ENCODE measurements at places on chromosomes 2 and 18.

- no peak for DNase-seq
Observed at GRCh38 chr2:216084547-216084946, 2.8 kb downstream of the TMEM169 start.

DNA sequence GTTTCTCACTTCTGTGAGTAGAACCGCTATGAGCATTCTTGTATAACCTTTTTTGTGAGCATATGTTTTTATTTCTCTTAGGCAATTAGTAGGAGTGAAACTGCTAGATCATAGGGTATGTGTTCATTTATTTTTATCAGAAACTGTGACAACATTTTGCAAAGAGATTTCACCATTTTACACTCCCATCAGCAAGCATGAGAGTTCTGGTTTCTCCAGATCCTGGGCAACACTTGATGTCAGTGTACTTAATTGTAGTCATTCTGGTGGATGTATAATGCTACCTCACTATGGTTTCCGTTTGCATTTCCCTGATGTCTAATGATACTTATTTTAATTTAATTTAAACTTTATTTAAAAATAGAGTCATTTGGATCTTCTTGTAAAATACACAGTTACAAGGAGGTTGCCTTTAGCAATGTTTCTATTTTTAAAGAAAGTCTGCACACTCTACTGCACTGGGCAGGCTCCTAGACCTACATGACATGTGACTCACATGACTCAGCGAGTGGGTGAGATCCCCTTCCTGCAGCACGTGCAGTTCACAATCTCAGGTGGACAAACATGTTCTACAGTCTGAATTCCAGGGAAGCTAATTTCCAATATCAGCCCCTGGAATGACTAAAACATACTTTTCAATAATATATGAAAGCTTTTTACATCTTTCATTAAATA, 127.0 kb upstream of the BCL2L11 start:
- DNase-seq: peak; percentile 80

DNA sequence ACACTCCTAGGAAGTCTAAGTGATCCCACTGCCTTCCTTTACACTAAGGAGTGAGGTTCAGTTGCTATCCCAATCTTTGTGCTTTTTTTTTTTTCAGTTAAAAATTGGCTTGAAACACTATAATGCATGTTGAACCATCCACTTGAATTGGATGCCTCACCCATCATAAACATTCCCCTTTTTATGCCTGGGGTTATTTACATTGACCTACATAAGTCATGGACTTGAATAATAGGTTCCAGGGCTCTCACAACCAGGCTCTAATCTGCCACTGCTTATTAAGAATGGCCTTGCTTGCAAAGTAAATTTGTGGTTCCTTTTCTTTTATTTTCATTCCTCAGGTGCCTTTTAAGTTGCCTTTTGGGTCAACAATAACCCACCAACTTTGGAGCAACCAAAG, 236.1 kb upstream of the MEIS1 start:
- DNase-seq: no peak

GRCh38 chr18:56294484-56295183, 343.8 kb downstream of the TXNL1 start:
- no peak for DNase-seq

GRCh38 chr2:73870084-73870483, 22.7 kb upstream of the ACTG2 start:
- peak; percentile 61 for DNase-seq

GRCh38 chr2:237413777-237414661, at the start of gene COL6A3:
Gene COL6A3, minus strand, starts transcription at chr2:237414164. Its CDS starts 17,347 bp downstream, at chr2:237396817.
- DNase-seq: peak; percentile 57

- peak; percentile 27 for DNase-seq
Observed at GRCh38 chr2:223779877-223780276, 57.5 kb downstream of the AP1S3 start.

DNA sequence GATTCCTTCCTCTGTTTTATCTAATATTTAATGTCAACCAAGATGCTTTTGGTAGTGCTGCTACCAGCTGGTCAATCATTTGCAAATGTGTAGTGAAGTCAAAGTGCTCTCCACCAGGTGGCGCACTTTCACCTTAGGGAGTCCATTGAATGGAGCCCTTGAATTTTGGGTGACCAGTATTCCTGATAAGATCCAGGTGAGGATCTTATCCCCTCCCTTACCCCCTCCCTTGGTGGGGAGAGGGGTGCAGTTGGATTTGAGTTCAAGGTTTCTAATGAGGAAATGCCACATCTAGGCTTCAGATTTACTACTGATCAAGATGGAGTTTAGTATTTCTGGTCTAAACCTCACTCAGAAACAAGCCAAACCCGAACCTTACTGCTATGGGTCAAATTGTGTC, 12.0 kb upstream of the E2F6 start:
- DNase-seq: peak; percentile 69

DNA sequence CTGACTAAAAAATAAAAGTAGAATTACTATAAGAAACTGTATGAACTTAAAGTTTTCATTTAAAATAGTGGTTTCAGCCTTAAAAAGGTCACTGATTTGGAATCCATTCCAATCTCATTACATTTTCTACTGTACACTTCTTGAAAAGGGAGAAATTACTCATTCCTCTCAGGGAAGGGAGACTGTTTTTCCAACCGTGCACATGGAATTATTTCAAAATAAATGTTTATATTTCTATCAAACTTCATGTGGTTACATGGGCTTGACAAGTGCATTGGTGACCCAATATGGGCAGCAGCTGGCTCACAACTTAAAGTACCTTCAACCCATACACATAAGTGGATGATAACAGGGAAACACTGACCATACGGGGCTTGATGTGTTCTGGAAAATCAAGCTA, 324.5 kb upstream of the THUMPD2 start:
- no peak for DNase-seq

GRCh38 chr2:7539077-7539476, 621.9 kb downstream of the RNF144A start:
- no peak for DNase-seq

DNA sequence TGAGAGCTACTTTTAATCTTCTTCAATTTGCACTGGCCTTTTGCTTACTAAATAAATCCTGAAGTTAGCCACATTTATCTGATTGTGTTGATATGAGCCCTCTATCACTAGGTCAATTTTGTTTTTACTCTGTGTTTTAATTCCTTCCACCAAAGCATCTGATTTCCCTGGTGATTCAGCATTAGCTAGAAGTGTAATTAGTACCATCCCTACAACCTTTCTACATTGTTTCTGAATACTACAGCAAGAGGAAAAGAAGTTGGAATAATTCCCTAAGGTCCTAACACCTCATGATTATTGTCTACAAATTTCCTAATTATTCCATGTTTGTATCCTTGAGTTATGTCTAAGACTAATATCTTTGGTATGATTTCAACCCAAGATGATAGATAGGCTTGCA, 1093.6 kb downstream of the SUCLG1 start:
- no peak for DNase-seq

DNA sequence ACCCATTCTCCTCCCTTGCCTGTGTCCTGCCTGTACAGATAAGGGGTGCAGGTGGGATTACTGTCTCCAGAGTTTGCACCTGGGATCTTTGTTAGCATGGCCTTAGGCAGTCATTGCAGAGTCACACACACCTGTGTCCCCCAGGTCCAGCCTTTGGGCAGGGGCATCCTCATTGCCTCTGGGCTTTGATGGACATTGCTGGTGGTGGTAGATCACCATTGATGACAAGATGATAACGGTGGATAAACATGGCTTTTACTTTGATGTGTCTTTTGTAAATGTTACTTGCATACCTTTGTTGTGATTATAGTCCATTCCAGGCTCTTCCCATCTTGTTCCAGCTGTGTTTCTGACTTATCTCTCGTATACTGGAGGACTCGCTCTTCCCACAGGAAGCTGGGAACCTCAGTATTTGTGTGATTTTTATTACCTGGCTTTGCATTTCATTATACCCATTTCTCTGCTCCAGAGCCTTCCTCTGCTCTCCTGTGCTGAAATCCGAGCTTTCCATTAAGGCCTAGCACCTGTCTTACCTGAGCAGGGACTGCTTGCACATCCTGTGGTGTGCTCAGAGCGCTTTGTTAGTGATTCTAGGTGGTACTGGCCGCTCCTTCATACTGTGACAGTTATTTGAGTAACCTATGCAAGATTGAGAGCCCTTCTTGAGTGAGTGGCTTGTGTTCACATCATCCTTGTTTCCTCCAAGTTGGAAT, 79.2 kb downstream of the PTPRM start:
- no peak for DNase-seq

DNA sequence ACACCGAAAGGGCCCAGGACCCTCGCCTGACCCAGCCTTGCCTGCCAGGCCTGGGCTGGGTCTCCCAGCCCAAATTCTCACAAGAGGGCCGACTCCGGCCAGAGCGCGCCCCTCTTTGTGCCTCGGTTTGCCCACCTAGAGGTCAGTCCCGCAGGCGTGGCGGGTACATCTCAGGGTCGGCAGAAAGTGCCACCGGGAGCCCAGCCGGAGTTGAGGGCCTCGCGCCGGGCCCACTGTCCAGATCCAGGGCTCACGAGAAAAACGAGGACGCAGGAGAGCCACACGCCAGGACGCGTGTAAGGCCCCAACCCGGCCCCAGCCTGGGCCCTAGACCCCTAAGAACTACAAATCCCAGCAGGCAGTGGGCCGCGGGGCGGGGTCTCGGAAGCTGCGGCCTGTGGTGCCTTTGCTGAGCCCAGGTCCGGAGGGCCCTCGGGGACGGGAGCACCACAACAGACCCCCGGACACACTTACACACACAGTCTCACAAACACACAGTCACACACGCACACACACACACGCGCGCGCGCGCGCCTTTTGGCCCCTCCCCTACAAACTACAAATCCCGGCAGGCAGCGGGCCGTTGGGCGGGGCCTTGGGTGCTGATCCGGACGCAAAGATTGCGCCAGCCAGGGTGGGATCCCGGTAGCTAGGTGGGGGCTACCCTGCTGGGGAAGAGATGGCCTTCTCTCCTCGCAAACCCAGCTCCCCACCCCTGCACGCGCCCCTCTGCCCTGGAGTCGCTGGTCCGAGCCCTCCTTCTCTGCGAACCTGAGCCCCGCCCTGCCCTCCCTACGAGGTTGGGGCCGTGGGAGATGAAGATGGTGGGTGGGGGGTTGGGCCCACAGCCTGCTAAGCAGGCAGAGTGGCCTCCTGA, at the start of gene SH2D6:
SH2D6 (plus strand) TSS at position 583 of the 877 bp plus-strand sequence. CDS start 10,752 bp downstream, outside the sequence.
- DNase-seq: peak; percentile 92

GRCh38 chr2:160472839-160473251, 20.8 kb downstream of the RBMS1 start:
- DNase-seq: peak; percentile 4

- no peak for DNase-seq
Observed at GRCh38 chr18:23209031-23209430, 73.7 kb downstream of the CABLES1 start.

DNA sequence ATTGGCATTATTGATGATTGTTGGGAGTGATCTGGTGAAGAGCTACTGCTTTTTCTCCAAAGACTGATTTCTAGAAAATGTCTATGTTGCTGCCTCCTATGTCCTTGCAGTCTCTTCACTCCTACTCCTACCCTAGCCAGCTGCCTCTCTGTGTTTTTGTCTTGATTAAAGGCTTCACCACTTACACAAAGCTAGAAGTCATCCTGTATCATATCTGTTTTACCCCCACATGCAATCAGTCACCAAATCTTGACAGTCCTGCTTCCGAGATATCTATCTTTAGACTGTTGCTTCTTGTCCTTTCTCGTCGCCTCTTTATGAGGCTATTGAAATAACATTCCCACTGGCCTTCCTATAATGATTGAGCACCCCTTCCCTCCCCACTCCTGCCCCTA, 84.5 kb upstream of the ITGA4 start:
- no peak for DNase-seq

DNA sequence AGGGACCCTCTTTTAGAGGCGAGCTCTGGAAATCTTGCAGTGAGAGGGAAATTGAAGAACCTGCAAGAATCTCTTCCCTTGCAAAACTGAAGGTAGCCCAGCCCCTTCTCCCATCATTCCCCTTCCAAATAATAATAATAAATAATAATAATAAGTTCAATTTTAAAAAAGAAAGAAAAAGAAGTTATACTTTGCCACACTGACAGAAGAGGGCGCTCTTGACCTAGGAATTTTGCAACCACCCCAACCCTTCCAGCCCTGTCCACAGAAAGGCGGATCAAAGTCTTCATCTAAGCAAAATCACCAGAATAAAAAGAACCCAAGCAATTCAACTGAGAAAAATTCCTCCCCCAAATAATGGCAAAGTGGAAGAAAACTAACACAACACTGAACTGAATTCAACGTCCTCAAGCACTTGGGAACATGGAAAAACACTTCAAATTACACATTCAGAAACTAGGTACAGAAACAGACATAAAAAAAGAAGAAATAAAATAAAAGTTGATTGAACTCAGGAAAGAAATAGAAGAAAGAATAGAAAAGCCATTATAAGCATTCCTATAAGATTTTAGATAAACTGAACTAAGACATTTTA, 98.9 kb upstream of the GLS start:
- DNase-seq: peak; percentile 61

DNA sequence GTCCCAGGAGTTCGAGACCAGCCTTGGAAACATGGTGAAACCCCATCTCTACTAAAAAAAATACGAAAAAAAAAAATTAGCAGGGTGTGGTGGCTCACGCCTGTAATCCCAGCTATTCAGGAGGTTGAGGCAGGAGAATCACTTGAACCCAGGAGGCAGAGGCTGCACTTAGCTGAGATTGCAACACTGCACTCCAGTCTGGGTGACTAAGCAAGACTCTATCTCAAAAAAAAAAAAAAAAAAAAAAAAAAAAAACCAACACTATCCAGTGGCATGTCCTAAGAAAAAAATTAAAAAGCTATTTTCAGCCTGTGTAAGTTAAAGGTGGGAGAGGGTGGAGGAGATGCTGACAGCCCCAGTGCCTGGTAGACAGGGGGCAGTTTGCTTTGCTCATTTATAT, 32.2 kb upstream of the REL start:
- no peak for DNase-seq

- no peak for DNase-seq
Observed at GRCh38 chr18:3097082-3097481, 84.1 kb upstream of the LPIN2 start.

GRCh38 chr18:70322385-70322784, 33.5 kb downstream of the SOCS6 start:
- no peak for DNase-seq

DNA sequence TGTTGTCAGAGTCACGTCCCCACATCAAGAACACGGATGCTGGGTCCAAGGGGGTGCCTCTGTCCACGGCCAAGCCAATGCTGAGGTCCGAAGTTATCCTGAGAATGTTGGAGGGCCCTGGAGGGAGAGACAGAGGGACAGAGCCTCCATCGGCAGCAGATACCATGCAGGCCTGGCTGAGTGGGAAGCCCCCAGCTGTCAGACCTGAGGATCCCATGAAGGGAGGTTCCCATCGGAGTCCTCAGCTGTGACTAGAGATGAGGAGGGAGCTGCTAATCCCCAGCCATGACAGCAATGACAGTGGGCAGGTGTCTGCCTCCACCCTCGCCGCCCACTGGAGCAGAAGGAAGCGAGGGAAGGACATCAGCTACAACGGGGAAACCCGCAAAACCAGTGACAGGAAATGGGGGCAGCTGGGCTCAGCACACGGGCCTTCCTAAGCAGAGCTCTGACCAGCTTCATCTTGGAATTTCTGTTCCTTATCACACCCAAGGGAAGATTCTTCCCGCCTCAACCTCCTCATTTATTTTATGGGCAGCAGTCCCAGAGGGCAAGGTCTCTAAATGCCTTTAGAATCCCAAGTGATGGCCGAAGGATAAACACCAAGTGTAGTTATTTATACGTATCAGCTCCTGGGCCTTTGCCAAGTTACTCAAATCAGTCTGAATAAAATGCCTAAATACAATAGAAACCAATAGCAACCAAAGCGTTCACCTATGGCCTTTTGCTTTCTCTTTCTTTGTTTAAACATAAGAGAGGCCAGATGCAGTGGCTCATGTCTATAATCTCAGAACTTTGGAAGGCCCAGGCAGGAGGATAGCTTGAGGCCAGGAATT, 32.2 kb downstream of the FAM178B start:
- DNase-seq: no peak

- DNase-seq: no peak
Observed at GRCh38 chr18:68660354-68661183, 54.3 kb downstream of the TMX3 start.
